ENCODE measurements at places on chromosomes 16 and 17. TPM values are rescaled to one million over a fixed set of nuclear protein-coding genes. Genes with fewer than 3 reads are reported as not detected.
A peak's percentile ranks its signal among the peaks of the same experiment; 100 is the strongest.

Gene RNF43
- total RNA-seq, result 4.7 TPM

Gene PERCC1
- not detected for total RNA-seq

Gene EVPLL
- total RNA-seq, result not detected

Gene IL34
- 2.1 TPM for total RNA-seq

Gene SLC4A1
- total RNA-seq, result not detected

Gene CCL4L2
- total RNA-seq, result not detected

Gene NATD1
- total RNA-seq, result 17.7 TPM

Gene KRTAP1-1
- not detected for total RNA-seq

DNA sequence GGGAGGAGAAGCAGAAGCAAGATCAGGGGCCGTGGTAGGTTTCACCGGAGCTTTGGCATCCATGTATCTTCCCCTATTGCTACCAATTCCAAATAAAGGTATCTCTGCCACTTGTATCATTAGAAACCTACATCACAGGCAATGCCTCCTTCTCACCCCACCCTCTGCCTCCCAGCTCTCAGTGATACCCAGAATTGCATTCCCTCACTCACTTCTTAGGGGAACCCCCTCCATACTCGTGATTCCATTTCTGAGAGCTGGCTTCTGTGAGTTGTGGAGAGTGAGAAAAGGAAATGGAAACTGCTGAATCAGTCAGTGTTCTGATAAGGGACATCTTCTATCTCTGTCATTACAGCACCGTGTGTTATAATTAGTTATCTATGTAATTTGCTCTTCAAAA lies 2.3 kb upstream of the CCL3 start:
- no peak for DNase-seq

- peak; percentile 61 for DNase-seq
These were observed at the start of gene FKBP10 for GRCh38 chr17:41812381-41813151. TSS of gene FKBP10 (plus strand) at chr17:41813004. CDS start at chr17:41813035, 31 bp downstream.

- DNase-seq, result no peak
These were observed 169.3 kb downstream of the RAB11FIP4 start for GRCh38 chr17:31560616-31561235.

- no peak for DNase-seq
These were observed 111.8 kb downstream of the NTN1 start for GRCh38 chr17:9132944-9133610.

GRCh38 chr16:15781650-15782049 lies 75.2 kb downstream of the MYH11 start:
- no peak for DNase-seq

- no peak for DNase-seq
These were observed 26.2 kb downstream of the C16orf78 start for GRCh38 chr16:49399594-49400364.

DNA sequence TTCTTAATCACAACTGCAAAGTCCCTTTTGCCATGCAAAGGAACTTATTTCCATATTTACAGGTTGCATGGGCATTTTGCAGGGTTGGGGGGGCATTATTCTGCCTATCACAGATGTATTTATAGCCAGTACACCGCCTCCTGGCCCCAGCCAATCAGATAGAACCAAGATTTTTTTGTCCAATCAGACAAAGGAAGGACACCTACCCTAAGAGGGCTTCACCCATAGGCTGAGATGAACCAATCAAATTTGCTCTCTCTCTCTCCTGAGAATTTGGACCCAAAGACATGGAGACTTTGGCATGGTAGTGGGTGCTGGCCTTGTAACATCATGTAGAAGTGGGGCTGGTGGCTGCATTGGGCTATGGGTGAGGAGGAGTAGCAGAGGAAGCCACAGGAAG lies 3.9 kb upstream of the KCNG4 start:
- no peak for DNase-seq

GRCh38 chr17:65914784-65915342 lies 277.1 kb downstream of the CEP112 start:
- no peak for DNase-seq

DNA sequence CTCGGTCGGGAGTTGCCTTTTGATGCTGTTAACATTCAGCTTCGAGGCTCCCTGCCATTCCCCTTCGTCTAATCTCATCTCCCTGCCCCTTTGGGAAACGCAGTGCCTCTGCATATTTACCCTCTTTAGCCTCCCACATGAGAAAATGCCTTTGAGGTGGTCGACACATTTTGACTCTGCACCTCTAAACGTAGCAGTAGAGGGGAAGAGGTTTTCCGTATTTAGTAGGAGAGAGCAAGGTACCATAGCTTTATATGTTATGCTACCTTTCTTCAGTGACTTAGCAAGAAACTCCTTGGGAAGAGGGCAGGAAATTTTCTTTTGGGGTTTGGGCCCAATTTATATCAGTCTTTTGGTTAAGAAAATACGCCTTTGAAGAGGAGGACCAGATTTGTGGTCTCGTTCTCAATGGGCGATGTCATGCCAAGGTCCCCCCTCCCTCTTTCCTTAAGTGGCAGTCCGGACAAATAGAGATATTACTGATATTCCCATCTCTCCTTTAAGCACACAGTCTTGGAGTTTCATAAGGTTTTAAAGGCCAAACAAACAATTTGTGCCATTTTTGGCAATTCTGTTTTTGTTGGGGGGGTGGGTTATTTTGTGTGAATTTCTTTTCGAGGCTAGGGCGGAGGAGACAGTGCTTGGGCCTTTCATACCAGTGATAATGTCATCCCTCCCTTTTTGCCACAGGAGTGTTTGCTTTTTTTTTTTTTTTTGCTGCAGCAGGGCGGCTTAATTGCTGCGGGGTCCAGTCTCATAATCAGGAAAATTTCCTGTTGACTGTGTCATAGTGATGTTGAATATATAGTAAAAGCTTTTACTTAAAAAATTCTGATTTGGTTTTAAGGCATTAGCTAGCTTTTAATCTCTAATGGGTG lies 1.5 kb downstream of the PAFAH1B1 start:
- no peak for DNase-seq

- no peak for DNase-seq
These were observed 161.0 kb downstream of the FTO start for GRCh38 chr16:53864819-53865493.

DNA sequence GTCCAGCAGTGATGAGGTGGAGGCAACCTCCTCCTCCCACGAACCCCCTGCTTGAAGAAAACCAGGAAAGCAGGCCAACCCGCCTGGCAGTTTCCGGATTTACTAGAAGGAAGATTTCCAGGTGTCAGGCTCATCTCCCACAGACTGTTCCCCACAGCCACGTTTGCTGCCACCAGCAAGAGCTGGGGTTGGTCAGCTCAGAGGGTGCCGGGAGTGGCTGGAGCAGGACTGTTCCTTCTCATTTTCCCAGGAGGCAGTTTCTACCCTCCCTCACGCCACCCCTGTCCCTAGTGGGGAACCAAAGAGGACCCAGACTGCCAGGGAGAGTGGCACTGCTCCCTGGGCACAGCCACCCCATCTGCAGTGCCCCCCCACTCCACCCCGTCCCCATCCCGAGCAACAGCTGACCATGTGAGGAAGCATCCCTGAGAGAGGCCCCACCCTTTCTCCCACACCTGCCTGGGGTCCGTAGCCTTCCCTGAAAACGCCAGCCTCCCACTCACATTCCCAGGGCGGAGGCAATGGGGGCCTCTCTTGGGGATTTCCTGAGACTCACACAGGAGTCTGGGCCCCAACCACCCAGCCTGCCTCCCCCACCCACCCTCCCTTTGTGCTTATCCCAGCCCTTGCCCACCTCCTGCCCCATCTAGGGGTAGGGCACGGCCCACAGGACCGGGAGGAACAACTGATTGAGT lies 5.9 kb downstream of the KRT17 start:
- DNase-seq, result no peak

DNA sequence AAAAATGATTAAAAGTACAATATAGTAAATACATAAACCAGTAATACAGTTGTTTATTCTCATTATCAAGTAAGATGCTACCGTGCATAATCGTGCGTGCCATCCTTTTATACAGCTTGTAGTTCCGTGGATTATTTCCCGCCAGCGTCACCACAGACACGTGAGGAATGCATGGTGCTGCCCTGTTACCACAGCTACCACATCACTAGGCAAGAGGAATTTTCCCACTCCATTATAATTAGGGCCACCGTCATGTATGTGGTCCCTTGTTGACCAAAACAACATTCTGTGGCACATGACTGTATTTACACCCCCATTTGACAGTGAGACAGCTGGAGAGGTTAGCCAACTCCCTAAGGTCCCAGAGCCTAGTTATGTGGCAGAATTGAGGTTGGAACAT lies 30.5 kb upstream of the LGALS9 start:
- DNase-seq, result no peak

GRCh38 chr17:43171586-43172487 lies 823 bp downstream of the NBR1 start:
- no peak for DNase-seq

DNA sequence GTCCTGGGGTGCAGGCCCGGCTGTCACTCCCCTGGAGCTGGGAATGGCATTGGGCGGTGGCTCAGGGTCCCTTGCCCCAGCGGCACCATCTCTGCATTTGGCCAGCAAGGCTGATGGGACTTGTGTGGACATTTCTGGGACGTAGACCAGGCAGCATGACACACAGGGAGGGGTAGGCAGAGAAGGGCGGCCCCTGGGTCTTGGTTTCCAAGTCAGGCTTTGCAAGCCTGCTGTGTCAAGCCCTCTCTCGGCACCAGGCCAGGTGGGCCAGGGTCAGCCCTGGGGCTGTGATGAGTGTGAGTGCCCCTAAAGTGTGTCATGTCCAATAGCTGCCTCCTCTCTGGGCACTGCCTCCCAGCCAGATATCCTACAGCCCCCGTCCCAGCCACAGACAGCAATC lies 335.2 kb downstream of the SEC14L1 start:
- no peak for DNase-seq

DNA sequence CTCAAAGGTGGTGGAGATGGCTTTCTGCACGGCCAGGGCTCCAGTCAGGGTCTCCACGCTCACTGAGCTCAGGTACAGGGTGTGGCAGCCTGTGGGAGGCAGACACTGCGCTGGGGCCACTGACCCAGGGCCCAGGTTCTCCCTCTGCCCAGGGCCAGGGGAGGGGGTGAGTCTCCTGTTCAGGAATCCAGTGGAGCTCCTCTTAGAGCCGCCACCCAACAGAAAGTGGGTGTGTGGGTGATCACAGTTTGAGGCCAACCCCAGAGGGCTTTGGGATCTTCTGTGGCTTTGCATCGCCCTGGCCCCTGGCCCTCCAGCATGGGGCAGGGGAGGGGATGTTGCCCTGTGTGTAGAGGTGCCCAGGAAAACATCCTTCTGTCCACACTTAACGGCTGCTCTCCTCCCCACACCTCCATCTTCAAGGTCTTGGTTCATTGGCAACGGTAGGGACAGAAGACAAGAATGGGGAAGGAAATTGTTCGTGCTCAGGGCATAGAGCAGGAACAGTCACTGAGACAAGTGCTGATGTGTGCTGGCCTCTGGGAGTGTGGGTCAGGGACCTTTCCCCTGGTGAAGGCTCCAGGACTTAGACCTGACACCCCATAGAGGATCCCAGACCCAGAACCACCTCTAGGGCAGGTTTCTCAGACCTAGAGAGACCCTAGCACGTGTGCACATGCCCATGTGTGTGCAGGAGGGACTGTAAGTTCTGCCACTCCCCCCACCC lies 21.5 kb downstream of the TNS4 start:
- no peak for DNase-seq

DNA sequence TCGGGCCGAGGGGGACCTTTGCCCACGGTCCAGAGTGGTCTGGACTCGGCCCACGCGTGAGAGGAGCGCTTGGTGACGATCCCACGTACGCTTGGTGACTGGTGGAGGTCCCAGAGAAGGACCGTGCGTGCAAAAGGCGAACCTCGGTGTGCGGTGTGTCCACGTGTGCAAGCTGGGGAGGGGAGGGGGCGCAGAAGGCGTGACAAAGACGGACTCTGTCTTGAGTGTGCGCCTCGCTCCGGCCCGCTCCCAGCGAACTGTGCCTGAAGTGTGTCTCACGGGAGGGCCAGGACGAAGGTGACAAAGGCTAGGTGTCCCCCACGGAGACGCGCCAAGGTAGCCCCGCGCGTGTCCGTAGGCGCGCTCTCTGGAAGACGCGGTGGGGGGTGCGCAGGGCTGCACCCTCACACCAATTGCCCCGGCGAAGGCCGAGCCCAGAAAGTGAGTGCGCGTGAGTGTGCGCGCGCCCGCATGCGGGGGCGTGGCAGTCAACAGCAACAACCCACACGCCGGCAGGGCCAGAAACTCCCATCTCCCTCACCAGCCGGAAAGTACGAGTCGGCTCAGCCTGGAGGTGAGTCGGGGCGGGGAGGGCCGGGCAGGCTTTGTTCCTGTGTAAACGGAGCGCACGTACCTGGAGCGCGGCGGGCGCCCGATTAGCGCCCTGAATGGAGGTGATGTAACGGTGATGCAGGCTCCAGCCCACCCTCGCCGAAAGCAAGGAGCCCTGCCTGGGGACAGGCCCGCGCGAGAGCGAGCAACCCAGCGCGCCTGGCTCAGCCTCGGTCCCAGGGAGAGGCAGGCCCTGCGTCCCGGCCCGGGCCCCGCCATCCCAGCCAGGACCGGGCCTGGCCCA lies at the start of gene GPRC5C:
Gene GPRC5C (plus strand): TSS at position 521 of the 856 bp plus-strand sequence. CDS start 7,689 bp downstream, outside the sequence.
- DNase-seq, result peak; percentile 79

- no peak for DNase-seq
These were observed 4.1 kb downstream of the LPCAT2 start for GRCh38 chr16:55512941-55513340.

GRCh38 chr16:24423312-24423711 lies 116.1 kb upstream of the RBBP6 start:
- DNase-seq, result no peak

DNA sequence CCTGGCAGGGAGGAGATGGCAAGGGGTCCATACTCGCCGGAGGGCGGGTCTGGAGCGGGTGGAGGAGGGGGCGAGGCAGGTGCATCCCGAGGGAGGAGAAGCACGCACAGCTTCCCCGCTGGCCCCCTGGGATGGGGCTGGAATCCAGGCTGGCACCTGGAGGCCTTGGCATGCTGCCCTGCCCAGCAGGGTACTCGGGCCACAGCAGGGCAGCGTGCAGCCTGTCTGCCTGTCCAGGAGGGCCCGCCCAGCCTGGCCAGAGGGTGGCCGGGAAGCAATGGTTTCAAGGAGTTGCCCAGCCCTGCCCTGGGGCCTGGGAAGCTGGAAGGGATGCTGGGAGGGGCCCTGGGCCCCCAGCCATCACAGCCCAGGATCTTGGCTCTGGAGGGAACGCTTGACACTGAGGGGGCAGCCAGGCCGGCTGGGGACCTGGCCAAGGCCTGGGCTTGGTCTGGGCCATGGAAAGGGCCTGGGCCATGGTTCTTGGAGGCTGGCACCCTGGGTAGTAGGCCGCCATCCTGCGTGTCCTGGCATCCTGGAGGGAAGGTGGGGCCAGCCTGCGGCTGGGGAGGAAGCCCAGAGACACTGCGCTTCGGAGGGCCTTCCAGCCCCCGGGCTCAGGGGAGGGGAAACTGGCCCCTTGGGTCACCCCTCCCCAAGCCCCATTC lies 1.1 kb downstream of the GLIS2 start:
- peak; percentile 60 for DNase-seq

Measured in left ventricle myocardium inferior (tissue), 1 donor.